ENCODE measurements at places on chromosomes 3 and 15.
A peak's percentile ranks its signal among the peaks of the same experiment; 100 is the strongest.

DNA sequence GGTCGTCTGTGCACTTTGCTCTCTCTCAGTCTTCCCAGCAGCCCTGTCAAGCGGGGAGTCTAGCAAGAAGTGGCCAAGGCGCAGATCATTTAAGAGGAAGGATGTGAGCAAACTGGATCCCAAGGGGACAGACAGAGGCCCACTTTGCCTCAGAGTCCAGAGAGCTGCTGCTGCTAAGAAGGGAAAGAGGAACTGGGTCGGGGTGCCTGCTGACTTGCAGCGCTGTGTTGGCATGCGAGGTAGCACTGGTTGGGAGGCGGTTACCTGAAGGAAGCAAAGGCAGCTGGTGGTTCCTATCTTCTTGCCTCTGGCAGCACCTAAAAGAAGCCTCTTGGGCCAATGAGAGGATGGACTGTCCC lies 28.1 kb downstream of the SMAD3 start:
- DNase-seq = no peak

GRCh38 chr3:122890077-122890719 lies 95.3 kb downstream of the SLC49A4 start:
- peak; percentile 14 for DNase-seq

GRCh38 chr15:83654379-83655236 lies 685 bp downstream of the ADAMTSL3 start:
- DNase-seq = no peak

DNA sequence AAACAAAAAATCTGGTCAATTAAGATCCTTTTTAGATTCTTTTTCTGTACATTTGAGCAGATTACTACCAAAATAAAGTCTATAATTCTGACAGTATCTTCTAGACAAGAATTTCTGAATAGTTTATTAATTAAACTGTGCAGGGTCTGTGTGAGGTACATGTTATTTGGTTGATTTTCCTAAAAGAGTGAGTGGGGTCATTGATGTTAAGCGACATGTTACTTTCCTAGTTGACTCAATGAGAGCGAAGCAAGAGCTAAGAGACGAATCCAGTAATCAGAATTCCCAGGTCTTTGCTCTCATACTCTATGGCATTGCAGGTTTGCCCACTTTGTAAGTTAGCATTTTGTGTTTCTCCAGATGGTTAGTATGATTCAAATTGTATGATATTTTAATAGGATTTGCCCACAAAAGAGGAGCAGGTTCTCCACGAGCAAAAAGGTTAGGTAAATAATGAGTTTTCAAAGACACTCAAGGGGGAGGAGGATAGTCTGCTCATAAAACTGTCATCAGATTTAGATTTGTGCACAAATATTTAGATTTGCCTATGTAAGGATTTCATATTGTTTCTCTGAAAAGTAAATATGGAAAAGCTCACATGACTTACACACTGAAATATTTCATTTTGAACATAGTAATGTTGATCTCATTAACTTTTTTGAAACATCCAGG lies 217.2 kb upstream of the CGNL1 start:
- DNase-seq = no peak

- no peak for DNase-seq
These were observed 16.3 kb downstream of the C3orf20 start for GRCh38 chr3:14691239-14691638.

DNA sequence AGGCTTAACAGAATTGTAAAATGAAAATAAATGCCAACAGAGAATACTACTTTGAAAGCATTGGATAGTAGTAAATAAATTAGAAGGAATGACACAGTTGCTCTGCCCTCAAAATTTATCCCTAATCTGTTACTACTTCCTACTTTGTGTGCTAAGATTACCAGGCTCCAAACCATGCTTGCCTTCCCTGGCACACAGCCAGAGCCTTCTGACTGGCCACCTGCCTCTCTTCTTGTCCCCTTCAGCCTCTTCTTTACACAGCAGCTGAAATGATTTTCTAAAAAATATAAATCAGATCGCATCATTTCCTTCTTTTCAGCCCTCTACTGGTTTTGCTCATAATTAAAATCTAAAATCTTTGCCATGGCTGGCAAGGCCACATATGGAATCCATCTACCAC lies 334.1 kb downstream of the FHIT start:
- peak; percentile 65 for DNase-seq

DNA sequence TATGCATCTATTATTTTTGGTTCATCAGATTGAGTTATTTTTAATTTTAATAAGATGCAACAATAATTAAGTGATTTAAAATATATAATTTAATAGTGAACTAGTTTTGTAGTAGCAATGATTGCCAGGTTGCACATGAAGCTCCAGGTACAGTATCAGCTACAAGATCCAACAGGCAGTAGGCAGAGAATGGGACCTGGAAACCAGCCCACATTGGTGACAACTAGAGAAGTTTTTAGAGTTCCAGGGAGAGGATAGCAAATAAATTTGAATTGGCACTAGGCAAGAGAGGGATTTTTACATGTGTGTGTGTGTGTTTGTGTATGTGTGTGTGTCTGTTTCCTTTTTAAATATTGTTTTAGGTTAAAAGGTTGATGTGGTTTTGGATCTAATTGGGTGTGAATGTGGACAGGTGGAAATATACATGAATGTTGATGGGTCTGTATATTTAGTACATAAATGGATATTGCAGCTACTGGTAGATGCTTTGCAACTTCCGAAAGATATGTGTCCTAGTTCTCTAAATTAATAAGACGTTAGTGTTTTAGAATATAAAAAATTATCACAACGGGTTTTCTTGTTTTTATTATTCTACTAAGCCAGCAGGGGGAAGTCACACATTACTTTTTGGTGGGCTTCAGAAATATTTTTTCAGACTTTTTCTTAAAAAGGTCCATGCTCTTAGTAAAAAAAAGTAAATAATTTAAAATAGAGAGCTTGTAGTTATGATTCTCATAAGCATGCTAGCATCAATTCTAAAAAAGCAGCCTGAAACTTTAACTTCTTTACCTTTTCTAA lies 110.1 kb upstream of the GBE1 start:
- DNase-seq = no peak

DNA sequence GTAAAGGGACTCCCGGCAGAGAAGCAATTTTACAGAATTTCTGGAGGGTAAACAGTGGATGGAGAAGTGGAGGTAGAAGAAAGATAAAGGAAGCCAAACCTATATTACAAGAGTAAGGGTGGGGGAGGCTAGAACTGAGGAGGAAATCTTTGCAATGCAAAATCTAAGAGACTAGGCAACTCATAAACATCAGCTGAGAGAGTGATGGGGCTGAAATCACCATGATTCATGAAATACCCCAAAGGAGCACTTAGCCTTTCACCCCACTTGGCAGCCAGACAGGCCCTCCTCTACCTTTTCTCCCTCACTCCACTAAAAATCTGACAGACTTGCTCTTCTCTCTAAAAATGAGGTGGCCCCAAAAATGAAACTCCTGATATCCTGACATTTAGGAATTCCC lies 19.5 kb upstream of the ZBTB38 start:
- DNase-seq = no peak

- no peak for DNase-seq
These were observed 44.3 kb upstream of the APEH start for GRCh38 chr3:49629866-49630265.

DNA sequence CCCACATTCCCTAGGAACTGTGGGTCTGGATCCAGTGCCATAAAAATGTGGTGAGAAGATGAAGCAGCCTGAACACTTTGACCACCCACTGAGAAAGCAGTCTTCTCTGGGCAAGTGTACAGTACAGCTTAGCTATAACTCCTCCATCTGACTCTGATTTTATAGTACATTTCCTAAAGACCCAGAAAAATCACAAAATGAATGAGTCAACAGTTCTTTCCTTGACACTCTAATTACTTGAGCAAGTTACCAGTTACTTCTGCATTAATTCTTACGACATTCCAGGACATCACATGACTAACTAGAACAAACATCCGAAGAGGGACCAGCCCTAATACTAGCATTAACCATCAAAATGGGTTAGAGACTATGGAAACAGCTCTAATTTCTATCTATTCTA lies 148.1 kb upstream of the PEX5L start:
- DNase-seq = no peak

- no peak for DNase-seq
These were observed 279.2 kb upstream of the KCNH8 start for GRCh38 chr3:18868911-18869689.

- no peak for DNase-seq
These were observed 5.7 kb downstream of the SLC38A3 start for GRCh38 chr3:50210510-50211367.

DNA sequence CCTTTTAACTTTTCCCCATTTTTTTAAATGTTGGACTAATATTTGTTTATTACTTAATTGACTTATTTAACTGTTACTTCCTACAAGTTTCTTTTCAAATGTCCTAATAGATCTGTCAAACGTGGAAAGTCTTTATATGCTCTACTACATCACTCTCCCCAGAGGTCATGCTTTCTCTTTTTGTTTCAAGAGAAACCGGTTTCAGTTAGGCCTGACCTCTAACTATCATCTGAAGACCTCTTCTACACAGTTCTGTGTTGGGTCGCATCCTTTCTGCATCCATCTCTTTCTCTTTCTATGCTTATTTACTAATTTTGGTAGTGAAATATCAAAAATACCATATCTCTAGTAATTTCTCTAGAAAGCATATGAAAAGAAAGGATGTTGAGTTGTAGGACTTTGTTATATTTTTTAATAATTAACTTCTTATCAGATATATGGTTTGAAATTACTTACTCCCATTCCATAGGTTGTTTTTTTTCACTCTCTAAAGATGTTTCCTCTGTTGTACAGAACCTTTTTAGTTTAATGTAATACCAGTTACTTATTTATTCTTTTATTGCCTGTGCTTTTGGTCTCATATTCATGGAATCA lies 781.2 kb upstream of the ARPP21 start:
- DNase-seq = no peak
